CD4-positive, alpha-beta T cell (primary cell): ENCODE measurements at places on chromosomes 3 and 15. TPM values are rescaled to one million over a fixed set of nuclear protein-coding genes. Genes with fewer than 3 reads are reported as not detected.

GRCh38 chr15:95291898-95292472 lies 1038.5 kb upstream of the NR2F2 start:
- no peaks in the 10 kb centered on the region for H3K4me1 ChIP-seq
- H3K27ac ChIP-seq, result no peak overlapping the region
- no peak for DNase-seq
- H3K36me3 ChIP-seq, result no peaks in the 10 kb centered on the region
- H3K27me3 ChIP-seq, result peaks cover 19% of the 10 kb centered on the region

Gene GHSR
- total RNA-seq, result not detected

Gene CGNL1
- not detected for total RNA-seq

GRCh38 chr3:134623615-134624245 lies 27.1 kb downstream of the KY start:
- no peak overlapping the region for H3K27ac ChIP-seq
- no peaks in the 10 kb centered on the region for H3K27me3 ChIP-seq
- no peaks in the 10 kb centered on the region for H3K36me3 ChIP-seq
- no peak overlapping the region for H3K4me3 ChIP-seq

- no peak for DNase-seq
- no peaks in the 10 kb centered on the region for H3K27me3 ChIP-seq
- H3K36me3 ChIP-seq, result peaks cover 57% of the 10 kb centered on the region
These were observed 69.2 kb downstream of the RASA2 start for GRCh38 chr3:141556034-141556433.

Gene LRRC2
- 0.59 TPM for total RNA-seq

- no peaks in the 10 kb centered on the region for H3K36me3 ChIP-seq
- H3K4me1 ChIP-seq, result peaks cover 16% of the 10 kb centered on the region
- H3K27ac ChIP-seq, result no peak overlapping the region
- no peak for DNase-seq
- H3K4me3 ChIP-seq, result no peak overlapping the region
These were observed 210.5 kb upstream of the TLE3 start for GRCh38 chr15:70308011-70308734.

GRCh38 chr3:157043771-157044170 lies 116.2 kb downstream of the CCNL1 start:
- no peaks in the 10 kb centered on the region for H3K4me1 ChIP-seq
- DNase-seq, result no peak
- no peak overlapping the region for H3K4me3 ChIP-seq
- H3K27ac ChIP-seq, result no peak overlapping the region
- no peaks in the 10 kb centered on the region for H3K36me3 ChIP-seq
- no peaks in the 10 kb centered on the region for H3K27me3 ChIP-seq

DNA sequence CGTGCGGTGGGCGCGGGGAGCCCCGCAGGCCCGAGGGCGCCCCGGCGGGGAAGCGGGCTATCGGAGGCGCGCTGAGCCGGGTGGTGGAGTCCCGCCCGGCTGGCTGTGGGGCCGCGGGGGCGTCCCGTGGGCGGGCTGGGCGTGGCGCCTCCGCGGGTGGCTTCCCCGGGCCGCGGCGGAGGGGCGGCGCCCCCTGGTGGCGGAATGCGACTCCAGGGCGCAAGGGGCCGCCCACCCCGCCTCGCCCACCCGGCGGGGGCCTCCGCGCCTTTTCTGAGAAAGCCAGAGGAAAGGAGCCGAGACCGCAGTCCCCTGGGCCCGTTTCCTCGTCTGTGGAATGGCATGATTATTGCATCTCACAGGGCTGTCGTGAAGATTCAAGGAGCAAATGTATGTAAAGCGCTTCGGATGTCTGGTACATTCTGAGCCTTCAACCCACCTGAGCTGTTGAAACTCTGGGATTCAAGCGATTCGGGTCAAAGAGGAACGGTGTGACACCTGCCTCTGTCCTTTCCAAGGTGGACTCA lies 31.9 kb upstream of the RAB6B start:
- peak; percentile 47 for DNase-seq
- no peaks in the 10 kb centered on the region for H3K36me3 ChIP-seq
- no peaks in the 10 kb centered on the region for H3K27me3 ChIP-seq
- H3K4me3 ChIP-seq, result peak overlapping the region; percentile 51
- peaks cover 14% of the 10 kb centered on the region for H3K4me1 ChIP-seq

DNA sequence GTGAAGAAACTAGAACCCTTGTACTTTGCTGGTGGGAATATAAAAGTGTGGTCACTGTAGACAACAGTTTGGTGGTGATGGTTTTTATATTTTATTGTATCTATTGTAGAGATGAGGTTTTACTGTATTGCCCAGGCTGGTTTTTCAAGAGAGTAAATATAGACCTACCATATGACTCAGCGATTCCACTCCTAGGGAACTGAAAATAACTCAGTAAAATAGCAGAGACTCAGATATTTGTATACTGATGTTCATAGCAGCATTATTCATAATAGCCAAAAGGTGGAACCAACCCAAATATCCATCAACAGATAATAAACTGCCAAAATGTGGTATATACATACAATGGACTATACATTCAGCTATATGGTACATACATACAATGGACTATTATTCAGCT lies 68.8 kb upstream of the IL12A start:
- H3K27me3 ChIP-seq, result peaks cover 4% of the 10 kb centered on the region
- no peaks in the 10 kb centered on the region for H3K36me3 ChIP-seq
- H3K27ac ChIP-seq, result no peak overlapping the region
- no peaks in the 10 kb centered on the region for H3K4me1 ChIP-seq
- no peak overlapping the region for H3K4me3 ChIP-seq
- no peak for DNase-seq

Gene NOX5
- total RNA-seq, result not detected

DNA sequence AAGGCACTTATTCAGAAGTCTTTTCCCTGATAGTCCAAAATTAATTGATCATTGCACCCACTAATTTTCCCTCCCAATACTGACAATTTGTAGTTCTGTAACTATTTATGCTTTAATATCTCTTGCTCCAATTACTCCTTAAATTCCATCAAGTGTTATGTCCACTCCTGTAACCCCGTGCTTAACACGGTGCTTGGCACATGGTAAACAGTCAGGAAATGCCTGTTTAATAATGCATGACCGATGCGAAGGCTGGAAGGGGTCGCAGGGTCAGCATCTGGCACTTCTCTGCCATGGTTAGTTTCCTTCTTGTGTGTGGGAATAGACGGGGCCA lies 553 bp upstream of the SEC22A start:
- H3K4me3 ChIP-seq, result peak overlapping the region; percentile 88
- no peaks in the 10 kb centered on the region for H3K36me3 ChIP-seq
- peak overlapping the region; percentile 83 for H3K27ac ChIP-seq
- peaks cover 20% of the 10 kb centered on the region for H3K4me1 ChIP-seq
- no peaks in the 10 kb centered on the region for H3K27me3 ChIP-seq
- DNase-seq, result no peak

GRCh38 chr3:193049935-193050334 lies 132.3 kb upstream of the MB21D2 start:
- H3K4me3 ChIP-seq, result no peak overlapping the region
- DNase-seq, result no peak
- H3K27ac ChIP-seq, result no peak overlapping the region
- H3K4me1 ChIP-seq, result no peaks in the 10 kb centered on the region
- no peaks in the 10 kb centered on the region for H3K36me3 ChIP-seq

Gene PLSCR4
- total RNA-seq, result not detected

- DNase-seq, result peak; percentile 38
- peaks cover 17% of the 10 kb centered on the region for H3K4me1 ChIP-seq
- peak overlapping the region; percentile 68 for H3K4me3 ChIP-seq
- H3K27ac ChIP-seq, result no peak overlapping the region
- H3K27me3 ChIP-seq, result no peaks in the 10 kb centered on the region
These were observed 567 bp downstream of the TICRR start for GRCh38 chr15:89575656-89576416.

DNA sequence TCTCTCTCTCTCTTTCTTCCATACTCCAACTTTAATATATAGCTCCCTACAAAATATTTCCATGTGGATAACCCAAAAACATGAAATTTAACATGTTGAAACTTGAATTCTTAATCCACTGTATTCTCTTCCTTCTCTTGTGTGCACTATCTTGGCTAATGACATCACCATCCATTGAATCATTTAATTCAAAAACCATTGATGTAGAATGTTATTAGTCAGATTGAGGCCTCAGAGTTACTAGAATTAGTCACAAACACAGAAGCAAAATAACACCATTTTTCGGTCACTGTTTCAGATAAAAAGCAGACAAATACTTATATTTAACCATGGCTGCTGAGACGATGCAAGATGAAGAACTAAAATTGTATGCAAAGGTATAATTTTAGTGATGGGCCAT lies 256.9 kb upstream of the LRRC3B start:
- no peak overlapping the region for H3K4me3 ChIP-seq
- no peak overlapping the region for H3K27ac ChIP-seq
- no peaks in the 10 kb centered on the region for H3K27me3 ChIP-seq
- no peaks in the 10 kb centered on the region for H3K4me1 ChIP-seq
- no peak for DNase-seq

DNA sequence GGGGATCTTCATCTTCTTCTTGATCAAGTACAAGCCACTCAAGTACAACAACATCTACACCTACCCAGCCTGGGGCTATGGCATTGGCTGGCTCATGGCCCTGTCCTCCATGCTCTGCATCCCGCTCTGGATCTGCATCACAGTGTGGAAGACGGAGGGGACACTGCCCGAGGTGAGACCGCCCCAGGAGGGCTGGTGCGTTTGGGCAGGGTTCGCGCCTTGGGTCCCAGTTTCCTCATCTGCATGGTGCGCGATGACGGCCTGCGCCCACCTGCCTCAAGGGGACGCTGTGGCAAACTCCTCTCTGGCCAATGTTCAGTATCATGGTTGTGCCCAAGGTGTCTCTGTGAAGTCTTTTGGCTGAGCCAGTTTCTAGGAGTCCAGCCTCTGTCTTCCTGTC lies 57.5 kb upstream of the SLC6A1 start:
- H3K36me3 ChIP-seq, result no peaks in the 10 kb centered on the region
- H3K4me3 ChIP-seq, result no peak overlapping the region
- no peaks in the 10 kb centered on the region for H3K4me1 ChIP-seq
- no peaks in the 10 kb centered on the region for H3K27me3 ChIP-seq
- no peak overlapping the region for H3K27ac ChIP-seq

GRCh38 chr3:194195611-194196010 lies 59.7 kb downstream of the HES1 start:
- peaks cover 7% of the 10 kb centered on the region for H3K4me1 ChIP-seq
- no peaks in the 10 kb centered on the region for H3K36me3 ChIP-seq
- no peak for DNase-seq
- H3K4me3 ChIP-seq, result no peak overlapping the region
- H3K27ac ChIP-seq, result no peak overlapping the region

DNA sequence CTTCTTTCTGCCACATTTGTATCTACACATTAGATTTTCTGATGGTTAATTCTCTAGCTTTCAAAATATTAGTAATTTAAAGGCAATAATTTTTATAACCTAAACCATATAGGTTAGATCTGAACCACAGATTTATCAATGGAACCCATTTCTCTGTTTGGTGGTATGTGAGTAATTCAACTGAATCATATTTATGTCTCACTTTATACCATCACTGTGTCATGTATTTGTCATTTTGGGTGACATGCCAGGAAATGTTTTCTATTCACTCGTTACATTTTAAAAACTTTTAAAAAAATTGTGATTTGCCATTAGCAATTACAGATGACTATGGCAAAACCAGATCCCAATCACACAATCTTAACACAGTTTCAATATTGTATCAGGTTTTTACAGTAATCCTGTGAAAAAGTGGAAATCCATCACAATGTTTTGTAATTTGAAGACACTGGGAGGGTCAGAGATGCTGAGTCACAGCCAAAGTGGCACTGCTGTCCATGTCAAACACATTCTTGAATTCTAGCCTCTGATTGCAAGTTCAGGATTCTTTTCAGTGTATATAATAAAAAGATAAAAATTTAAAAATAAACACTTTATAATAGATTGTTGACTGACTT lies 356.0 kb upstream of the RBMS3 start:
- no peak overlapping the region for H3K4me3 ChIP-seq
- no peaks in the 10 kb centered on the region for H3K27me3 ChIP-seq
- H3K4me1 ChIP-seq, result no peaks in the 10 kb centered on the region
- H3K27ac ChIP-seq, result no peak overlapping the region
